ENCODE measurements at places on chromosomes 7 and 10.

DNA sequence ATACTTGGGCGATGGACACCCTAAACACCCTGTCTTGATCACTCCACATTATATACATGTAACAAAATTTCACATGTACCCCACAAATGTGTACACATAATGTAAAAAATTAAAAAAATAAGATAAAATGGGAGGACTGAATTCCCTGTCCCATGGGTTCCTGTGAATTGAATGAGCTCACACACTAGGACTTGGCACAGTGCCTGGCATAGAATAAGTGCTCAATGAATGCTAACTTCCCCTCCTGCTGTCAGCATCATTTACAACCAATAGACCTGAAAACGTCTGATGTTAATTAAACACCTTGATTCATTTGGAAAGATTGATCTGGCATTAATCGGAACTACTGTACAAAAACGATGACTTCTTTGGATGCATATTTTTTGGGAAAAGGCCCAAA is 117.3 kb upstream of the ZNF438 start:
- DNase-seq, result no peak

DNA sequence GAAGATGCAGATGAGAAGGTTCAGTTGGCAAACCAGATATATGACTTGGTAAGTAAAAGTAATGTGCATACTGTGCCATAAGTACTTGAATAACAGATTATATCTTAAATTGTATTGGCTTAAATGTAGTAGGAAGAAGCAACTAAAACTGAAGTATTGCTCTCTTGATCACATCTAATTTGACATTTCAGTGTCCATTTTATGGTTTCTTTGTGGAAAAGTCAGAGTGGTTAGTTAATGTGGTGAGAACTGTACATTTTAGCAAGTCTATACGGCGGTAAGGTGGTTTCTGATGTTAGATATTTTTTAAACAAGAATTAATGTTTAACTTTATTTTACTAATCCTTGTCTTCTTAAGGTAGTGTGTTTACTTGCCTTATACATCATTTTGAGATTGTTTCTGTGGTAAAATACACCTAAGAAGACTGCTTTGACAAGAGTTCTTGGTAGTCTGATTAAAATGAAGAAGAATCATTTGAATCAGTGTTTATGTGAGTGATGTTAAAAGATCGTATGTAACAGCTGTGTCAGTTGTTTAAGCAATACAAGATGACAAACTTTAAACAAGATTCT is 5.1 kb downstream of the ING3 start:
- DNase-seq, result no peak

DNA sequence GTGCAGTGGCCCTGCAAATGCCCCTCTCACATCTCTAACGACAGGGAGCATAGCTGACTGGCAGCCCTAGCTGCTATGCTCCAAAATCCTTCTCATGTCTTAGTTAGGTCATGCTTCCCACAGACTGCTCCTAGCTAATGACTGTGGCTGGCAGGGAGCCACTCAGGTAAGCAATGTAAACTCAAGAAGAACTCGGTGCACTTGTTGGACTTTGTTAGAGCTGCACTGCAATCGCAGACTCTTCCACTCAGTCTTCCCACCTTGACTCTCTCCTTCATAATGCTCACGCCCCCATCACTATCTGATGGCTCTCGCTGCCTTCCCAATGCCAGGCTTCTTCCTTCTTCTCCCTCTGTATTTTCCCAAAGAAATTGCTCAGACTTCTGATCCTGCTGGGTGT is 24.0 kb downstream of the OR9A2 start:
- no peak for DNase-seq

DNA sequence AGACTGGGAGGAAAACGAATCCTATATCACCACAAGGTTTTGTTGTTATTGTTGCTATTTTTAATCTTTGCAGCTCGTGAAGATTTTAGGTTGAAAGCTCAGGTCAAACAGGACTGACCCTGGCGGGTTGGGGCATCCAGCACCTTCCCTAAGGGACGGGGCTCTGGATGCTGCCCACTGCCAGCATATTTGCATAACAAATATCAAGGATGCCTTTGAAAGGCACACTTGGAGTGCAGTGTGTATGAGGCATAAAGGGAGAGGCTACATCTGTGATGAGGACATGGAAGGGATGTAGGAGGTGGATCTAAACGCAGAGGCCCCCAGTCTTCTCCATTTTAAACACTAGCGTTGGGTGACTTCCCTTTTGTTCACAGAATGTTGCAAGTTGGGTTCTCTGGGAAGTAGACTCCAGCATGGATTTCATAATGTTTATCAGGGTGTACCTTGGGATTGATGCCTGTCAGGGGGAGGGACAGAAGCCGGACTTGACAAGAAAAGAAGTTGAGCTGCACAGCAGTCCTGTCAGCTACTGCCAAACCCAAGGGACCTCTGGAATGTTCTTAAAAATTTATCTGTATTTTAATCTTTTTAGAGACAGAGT is 181.1 kb upstream of the IMMP2L start:
- DNase-seq, result no peak

GRCh38 chr7:75534727-75535307 is 42.7 kb downstream of the SPDYE5 start:
- DNase-seq, result no peak

DNA sequence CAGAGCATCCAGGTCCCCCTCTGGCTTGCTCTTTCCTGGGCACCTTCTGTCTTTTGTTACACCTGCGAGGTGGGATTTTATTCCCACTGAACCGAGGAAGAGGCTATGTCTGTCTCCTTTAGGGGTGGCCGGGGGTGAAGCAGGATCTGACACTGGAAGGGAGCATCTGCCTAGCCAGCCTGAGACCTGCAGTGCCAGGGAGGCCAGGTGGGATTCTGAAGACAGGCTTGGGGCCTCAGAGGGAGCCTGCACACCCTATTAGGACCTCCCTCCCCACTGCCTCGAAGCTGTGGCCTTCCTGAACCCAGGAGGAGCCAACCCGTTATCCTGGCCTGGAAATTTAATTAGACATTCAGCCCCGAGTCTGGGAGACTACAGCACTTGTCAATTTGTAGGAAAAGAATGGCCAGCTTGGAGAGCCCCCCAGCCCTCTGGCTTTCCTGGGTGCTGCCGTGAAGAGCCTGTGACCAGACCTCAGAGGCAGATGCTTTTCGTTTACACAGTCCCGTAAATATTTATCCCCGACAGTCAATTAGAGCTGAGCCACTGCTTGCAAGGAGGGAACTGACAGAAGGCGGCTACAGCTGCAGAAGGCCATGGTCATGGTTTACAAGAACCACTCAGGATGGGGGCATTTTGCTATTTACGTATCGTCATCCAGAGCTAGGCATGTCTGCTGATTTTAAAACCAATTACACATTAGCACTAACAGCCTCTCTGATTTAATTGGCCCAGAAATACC is 19.7 kb downstream of the CHAT start:
- DNase-seq, result no peak

DNA sequence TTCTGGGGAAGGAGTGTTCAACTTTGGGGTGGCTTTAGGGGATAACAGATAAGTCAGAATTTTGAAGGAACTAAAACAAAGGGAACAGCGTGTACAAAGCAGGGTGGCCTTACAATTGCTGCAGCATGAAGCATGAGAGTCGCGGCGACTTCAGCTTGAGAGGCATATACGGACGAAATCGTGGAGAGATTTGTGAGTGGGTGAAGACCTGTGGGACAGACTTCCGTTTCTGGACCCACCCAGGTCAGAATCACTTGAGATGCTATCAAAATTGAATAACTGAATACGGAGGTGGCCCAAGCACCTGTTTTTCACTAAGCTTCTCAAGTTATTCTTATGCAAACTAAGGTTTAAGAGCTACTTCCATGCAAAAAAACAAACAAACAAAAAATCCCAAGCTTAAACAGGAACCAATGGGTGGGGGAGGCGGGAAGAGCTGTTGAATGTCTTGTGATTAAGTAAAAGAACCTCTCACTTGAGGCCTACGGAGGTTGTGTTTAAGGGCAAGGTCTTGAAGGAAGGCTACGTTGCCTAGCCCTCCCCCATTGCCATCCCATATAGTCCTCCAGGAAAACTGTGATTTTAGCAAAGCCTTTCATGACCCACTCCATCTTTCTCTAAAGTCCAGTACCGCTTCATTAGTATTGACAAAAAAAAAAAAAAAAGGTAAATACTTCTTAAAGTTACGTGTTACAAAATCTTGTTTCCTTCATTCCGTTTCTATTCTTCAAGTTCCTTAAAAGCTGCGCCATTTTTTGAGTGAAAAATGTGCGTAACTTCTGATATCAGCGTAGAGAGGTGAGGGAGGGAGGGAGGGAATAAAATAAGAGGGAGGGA is 1.3 kb upstream of the TRIM24 start:
- no peak for DNase-seq

- DNase-seq, result no peak
Measured at GRCh38 chr7:155168597-155169480, 98.7 kb downstream of the HTR5A start.

- DNase-seq, result no peak
Measured at GRCh38 chr7:101119876-101120275, 7.0 kb upstream of the SERPINE1 start.

GRCh38 chr7:101862280-101863220 is 45.1 kb downstream of the CUX1 start:
- no peak for DNase-seq

Data from stimulated activated CD8-positive, alpha-beta memory T cell treated with anti-CD3 and anti-CD28 coated beads, Interleukin-4, amount 100 ng/mL, for 4 hours (primary cell).